Non-pigmented ciliary epithelial cell (primary cell): ENCODE measurements at places on chromosomes 4 and X.

DNA sequence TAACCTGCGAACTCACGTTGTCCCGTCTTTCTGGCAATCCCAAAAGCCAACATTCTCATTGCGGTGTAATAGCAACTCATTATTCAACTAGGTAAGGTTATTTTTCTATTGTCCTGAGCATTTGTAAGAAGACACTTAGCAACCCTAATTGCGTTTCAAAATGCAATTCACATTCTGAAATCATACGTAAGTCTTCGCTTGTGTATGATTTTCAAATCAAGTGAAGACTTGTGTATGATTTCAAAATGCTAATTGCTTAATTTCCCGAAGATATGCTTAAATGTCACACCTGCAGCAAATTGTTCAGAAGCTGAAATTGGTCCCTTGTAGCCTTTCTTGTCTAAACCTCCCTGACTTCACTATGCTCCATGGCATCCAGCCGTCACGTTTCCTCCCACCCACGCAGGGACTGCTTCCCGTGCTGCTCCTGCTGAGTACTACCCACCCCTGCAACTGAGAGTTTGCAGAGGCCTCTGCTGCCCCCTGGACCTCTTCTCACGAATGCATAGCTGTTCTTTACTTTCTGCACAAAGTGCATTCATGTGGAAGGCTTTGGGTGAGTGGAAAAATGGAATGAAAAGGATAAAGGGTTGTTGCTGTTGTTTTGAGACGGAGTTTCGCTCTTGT is 40.8 kb upstream of the CLDN24 start:
- no peak for DNase-seq

DNA sequence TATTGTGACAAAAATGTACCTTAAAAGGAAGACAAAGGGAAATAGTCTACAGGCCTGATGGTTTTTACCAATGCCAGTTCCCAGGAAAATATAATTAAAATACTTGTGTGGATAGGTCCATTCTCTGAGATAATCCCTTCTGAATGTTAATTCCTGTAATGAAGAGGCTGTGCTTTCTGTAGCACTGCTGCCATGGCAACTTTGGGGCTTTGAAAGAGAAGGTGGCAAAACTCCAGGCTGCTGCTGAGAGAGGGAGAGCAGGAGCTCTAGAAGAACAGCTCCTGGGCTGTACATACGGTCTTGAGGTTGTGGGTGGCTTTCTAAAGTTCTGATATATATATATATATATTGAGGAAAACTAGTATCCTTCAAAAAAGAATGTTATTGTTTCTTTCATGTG is 125.4 kb downstream of the PDLIM5 start:
- DNase-seq: no peak

DNA sequence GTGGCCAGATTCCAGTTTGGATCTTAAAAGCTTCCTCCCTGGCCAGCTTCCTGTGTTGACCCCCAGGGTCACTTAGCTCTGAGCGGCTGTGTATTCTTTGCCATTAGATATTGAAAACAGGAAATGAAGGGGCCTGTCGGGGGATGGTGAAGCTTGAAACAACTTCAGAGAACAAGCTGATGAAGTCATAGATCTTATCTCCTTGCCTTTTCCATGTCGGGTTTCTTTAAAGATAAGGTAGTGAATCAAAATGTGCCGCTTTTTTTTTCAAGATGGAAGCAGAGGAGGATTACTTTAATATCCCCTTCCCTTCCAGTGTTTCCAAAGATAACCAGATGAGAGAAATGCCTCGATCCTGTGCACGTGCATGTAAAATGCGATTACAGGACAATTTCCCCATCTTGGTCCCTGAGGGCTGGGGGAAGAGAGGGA is 508.5 kb downstream of the MID1IP1 start:
- peak; percentile 11 for DNase-seq

DNA sequence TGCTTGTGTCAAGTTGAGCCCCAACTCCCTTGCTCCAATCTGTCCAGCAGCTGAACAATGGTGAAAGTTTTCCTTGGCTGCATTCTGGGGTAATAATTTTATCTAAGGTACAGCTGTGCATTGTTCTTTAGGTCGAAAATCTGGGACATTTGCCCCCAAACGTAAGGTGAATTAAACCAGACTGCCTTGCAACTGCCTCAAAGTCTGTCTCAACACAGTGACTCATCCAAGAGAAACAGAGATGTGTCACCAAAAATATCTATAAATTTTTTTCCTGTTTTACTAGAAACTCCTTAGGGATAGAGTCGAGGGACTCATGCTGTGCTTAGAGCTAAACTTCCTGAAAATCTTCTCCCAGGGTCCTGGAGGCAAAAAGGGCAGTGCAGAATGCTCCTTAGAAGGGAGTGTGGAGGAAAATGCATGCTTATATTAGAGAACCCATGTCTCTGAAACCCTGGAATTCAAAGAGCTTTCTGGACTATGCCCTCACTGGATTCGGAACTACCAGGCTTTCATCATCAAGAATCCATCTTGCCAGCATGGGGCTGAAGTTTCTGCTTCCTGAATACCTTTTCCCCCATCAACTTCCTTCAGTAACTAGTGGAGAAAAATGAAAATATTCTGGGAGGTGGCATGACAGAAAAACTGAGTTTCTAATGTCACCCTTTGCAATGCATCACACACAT is 115.7 kb downstream of the PALLD start:
- no peak for DNase-seq

DNA sequence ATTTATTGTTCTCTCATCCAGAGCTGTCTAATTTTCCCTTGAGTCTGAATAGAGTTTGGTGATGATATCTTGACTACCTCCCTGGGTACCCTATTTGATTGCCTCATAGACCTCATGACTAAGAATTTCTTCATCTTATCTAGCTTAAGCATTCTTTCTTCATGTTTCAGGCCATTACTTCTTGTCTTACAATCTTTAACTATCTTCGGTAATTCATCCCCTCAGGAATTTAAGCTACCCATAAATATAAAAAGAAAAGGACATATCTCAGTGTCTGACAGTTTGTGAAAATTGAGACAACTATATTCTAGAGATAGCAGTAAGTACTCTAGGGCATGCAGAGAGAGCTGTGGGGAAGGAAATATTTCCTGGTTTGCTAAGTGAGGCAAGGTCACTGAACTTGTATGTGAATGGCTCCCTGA is 466.1 kb upstream of the GRID2 start:
- DNase-seq: peak; percentile 46

- DNase-seq: no peak
Observed at GRCh38 chr4:140931911-140932310, 175.7 kb upstream of the TBC1D9 start.

- peak; percentile 26 for DNase-seq
Observed at GRCh38 chr4:64158648-64159326, 250.5 kb downstream of the TECRL start.

DNA sequence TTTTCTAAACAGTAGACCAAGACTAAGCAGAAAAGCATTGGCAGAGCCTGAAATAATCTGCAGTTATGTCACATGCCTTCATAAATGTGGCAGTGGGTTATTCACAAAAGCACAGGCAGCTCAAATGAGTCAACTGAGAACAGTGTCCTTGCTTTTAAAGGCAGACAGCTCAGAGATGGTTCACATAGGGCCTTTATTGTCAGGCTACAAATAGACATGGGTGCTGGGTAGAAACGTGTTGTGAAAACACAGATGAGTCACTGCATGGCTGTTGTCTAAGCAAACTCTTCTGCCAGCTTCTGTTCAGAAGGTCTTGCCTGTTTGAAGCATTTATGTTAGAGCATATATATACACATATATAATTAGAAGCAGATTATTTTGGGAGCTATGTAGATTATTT is 118.0 kb downstream of the SLC4A4 start:
- DNase-seq: peak; percentile 73

GRCh38 chrX:110284159-110284558 is 33.7 kb downstream of the AMMECR1 start:
- peak; percentile 52 for DNase-seq

GRCh38 chr4:184860018-184860779 is 34.4 kb upstream of the ACSL1 start:
- DNase-seq: no peak

GRCh38 chr4:78774417-78774816 is 1.7 kb upstream of the BMP2K start:
- DNase-seq: no peak

GRCh38 chr4:134624365-134624764 is 422.8 kb upstream of the PABPC4L start:
- no peak for DNase-seq

DNA sequence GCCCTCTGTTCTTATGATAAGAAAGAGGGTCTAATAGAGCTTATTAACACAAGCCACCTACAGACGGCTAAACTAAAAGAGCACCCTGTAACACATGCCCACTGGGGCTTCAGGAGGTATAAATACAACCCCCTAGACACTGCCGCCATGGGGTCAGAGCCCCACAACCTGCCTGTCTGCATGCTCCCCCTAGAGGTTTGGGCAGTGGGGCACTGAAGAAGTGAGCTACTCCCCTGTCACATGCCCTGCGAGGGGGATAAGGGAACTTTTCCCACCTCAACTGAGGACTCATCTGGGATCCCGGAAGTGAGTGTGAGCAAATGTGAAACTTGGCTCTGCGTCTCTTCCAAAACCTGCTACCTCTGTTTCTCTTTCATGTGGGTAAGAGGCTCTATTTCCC is 334.5 kb downstream of the ADAM29 start:
- no peak for DNase-seq

DNA sequence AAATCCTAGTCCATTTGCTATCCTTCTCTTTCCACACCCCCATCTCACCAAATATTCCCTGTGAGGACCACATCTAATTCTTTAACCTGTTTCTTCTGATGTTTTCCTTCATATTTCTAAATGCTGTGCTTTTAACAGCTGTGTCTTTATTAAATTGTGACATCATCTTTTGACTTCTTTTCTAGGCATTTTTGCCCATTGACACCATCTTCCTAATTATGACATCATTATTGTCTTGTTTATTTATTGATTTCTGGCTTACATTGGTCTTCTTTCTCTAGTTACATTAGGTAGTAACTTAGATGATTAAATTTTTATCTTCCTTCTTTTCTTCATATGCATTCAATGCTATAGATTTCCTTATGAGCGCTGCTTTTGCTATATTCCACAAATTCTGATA is 175.8 kb upstream of the PDE5A start:
- DNase-seq: no peak

GRCh38 chr4:155787113-155787710 is 28.4 kb downstream of the GUCY1B1 start:
- no peak for DNase-seq
